ENCODE measurements at places on chromosomes 4 and X.

GRCh38 chr4:165124488-165124887 is 11.8 kb upstream of the TMEM192 start:
- DNase-seq = no peak

DNA sequence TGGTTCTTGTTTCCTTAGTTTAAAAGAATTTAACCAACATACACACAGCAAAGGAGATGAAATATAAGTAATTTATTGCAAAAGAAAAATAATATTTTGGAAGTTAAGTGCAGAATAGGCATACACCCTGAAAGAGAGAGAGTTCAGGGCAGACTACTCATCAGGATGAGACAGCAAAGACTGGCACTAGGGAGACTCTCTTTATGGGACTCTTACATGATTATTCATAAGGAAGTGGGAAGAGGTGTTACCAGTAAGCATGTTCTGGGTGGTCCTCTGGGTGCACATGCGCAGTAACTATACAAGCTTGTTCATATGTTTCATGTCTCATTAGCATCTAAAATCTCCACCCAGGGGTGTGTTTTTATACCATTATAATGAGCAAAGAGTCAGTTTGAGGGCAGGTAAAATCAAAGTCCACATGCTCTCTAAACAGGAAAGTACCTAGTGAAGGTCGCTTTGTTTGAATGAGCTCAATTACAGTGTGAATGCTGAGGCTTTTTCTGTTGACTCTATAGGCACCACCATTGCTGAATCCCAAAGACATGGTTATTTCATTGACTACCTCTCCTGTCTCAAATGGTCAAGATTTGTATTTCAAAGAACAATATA is 38.2 kb upstream of the PRDM5 start:
- no peak for DNase-seq

GRCh38 chr4:31328932-31329331 is 608.8 kb downstream of the PCDH7 start:
- no peak for DNase-seq

- DNase-seq = no peak
These were observed 418.0 kb upstream of the PITX2 start for GRCh38 chr4:111040904-111041303.
